ENCODE measurements at places on chromosomes 11 and 22.
A peak's percentile ranks its signal among the peaks of the same experiment; 100 is the strongest.

DNA sequence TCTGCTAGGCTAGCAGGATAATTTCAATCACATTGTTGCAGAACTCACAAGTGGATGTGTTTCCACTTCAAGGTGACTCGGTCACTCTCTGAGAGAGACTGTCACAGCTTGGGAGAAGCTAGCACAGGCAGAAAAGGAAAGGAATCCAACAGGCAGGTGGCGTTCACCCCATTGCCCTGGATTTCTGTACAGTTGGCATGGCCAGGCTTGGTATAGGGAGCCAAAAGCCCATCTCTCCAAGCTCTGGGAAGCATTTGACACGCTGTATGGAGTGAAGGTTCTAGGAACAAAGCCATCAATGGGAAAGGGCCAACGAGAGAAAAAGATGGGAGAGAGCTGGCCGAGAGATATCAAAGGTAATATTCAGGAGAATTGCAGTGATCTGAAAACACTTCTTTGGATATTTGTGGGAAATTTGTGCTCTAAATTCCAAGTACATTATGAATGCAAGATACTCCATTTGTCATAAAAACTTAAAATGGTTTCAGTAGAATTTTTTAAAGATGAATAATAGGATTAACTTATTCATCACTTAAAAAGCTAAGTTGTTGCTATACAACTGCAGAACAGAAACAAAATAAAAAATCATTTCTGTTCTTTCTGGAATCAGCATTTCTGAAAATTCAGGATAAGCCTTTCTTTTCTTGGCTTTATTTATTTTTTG lies 223.5 kb upstream of the NTM start:
- DNase-seq = peak; percentile 35

DNA sequence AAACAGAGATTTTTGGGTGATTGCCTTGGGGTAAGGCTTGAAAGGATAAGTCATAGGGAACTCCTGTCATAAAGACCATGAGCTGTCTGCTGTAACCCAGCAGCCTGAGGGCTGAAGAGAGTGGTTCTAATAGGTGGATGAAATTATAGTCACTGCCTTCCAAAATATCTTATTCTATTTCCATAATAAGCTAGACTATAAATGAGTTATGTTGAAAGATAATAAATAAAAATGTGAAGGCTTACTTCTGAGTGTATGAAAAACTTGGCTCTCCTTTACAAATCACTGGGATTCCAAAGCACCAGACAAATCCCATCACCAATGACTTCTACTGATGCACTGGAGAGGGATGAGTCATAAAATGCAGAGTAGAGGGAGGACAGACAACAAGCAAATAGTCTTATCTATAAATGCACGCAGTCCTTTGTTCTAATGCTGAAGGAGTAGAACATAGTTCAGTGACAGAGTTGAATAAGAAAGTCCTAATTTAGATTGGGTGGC lies 775.0 kb upstream of the LRRC4C start:
- DNase-seq = peak; percentile 27

DNA sequence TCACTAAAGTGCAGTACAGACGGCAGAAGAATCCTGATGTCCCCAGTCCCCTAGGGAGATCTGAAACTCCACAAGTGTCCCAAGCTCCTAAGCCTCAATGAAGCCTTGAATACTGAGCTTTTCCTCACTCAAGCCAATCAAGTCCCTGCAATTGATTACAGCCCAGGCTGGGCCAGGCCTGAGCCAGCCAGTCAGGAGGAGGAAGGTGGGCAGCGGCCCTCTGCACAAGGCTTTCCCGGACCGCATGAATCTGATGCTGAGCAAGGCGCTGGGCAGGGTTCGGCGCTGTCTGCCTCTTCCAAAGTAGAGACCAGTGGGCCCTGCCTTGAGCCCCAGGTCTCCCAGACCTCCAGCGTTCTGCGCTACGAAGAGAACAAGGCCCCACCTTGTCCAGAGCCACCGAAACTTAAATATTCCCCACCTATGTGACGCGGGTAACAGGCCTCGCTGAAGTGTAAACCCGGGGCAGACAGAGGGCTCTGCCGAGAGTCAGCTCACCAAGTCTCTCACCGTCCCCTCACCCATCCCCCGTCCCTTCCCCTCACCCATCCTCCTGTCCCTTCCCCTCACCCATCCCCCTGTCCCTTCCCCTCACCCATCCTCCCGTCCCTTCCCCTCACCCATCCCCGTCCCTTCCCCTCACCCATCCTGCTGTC lies 63.2 kb downstream of the SCUBE1 start:
- no peak for DNase-seq

GRCh38 chr11:10969387-10969786 lies 111.5 kb upstream of the ZBED5 start:
- no peak for DNase-seq

GRCh38 chr11:96424693-96425092 lies 34.9 kb downstream of the JRKL start:
- peak; percentile 70 for DNase-seq

DNA sequence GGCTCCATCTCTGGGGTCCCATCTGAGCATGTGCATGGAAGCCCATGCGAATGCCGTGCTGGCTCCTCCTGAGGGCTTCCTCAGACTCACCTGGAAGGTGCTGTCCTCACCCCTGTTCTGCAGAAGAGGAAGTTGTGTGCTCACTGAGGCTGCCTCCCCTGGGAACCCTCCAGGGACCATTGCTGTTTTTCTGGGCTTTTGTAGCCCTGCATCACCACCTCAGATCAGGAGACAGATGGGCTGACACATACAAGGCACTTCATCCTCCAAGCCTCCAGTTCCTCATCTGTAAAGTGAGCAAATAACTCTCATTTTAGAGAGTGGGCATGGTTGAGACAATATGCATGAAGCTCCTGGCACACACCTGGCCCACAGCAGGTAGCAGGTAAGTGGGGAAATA lies 12.1 kb upstream of the LRRC32 start:
- no peak for DNase-seq

DNA sequence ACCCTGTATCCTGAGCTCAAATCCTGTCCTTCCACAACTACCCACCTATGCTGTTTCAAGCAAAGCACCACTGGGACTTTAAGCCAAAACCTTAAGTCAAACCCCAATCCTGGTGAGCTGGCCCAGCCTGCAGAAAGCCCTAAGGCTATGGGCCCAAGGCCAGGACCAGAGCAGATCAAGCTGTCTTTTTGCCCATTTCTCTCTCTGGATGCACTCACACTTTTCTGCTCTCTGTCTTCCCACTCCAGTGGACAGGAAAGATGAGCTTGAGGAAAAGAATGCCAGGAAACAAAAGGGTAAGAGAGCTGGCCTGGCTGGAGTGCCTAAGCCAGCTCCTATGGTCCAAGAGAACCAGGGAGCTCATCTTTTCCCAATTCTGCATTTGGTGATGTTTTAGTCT lies 284.3 kb upstream of the ISX start:
- DNase-seq = peak; percentile 12

DNA sequence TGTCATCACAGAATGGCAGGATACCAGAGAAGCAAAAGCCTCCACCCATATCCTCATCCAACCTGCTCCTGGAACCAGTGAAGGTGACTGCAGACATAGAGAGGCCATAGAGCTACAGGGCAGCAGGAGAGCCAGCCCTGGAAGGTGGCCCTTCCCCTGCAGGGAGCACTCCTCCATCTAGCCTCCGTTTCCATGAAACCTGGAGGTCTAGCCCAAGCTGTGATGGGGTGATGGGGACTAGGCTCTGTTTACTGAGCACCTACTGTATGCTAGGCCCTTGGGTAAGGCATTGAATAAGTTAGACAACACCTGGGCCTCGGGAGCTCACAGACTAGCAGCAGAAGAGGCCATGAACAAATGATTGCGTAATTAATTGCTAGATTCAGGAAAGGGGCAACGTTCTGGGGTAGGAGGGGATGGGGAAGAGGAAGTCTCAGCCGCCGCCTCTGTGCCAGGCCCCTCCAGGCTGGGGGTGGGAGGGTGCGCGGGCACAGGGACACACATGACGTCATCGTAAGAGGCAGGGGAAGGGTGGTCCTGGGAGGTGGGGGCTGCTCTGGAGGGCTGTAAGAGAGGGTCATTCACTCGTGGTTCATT lies 784 bp upstream of the SYNGR1 start:
- DNase-seq = no peak

GRCh38 chr11:118006153-118006534 lies 19.9 kb downstream of the IL10RA start:
- DNase-seq = no peak

- no peak for DNase-seq
These were observed 322.4 kb downstream of the CNTN5 start for GRCh38 chr11:99343117-99343516.

DNA sequence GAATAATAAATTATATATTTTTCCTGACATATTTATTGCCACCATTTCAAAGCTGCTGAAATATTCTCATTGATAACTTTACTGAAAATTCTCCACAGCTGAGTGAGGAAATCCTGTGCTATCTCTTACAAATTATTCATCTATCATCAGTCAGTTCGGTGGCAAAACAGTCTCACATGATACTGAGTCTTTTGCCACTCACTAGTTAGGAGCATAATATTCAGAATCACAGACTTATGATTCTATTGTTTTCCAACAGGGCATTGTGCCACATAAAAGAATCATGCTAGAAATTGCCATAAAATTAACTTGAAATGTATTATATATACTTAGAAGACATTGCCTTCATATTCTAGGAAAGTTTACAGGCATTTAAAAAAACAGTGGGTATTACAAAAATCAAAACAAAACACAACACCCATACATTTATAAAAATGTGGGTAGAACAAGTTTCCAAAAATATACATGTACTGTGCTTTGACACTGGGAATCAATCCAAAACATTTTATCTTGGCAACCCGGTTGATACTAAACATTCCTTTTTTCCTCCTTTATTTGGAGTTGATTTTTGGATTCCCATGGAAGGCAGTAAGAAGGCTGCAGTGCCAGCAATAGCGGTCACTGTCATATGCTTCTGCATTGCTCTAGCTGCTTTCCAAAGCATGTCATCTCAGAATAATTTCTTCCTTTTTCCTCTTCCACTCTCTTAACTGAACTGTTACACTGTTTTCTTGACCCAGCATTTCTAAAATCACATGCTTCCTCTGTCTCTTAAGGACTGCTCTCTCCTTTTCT lies 42.5 kb downstream of the ATG16L2 start:
- DNase-seq = peak; percentile 20

DNA sequence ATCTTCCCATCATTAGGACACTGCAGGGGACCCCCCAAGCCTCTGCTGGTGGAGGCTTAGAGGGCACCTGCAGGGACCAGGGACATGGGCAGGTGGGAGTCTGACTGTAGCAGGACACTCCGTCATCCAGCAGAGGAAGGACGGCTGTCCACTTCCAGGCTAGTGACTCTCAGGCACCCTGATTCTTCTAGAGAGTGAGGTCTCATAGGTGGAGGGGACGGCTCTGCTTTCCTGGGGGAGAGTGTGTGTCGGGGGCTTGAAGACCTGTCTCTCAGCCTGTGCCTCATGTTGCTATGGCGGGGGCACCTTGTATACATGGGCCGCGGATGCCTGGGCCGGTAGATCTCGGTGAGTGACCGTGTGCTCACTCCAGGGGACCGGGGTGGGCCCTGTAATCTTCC lies 1116.6 kb downstream of the BRD1 start:
- no peak for DNase-seq

- DNase-seq = peak; percentile 56
These were observed 75.6 kb upstream of the TEAD1 start for GRCh38 chr11:12598330-12599256.

GRCh38 chr22:28711820-28712777 lies 29.5 kb downstream of the CHEK2 start:
- DNase-seq = peak; percentile 97

GRCh38 chr11:68678031-68678441 lies 6.3 kb upstream of the GAL start:
- DNase-seq = no peak

- DNase-seq = no peak
These were observed 304.0 kb upstream of the ANO3 start for GRCh38 chr11:26027887-26028286.

- DNase-seq = no peak
These were observed 20.3 kb downstream of the ZC3H12C start for GRCh38 chr11:110113505-110113904.

DNA sequence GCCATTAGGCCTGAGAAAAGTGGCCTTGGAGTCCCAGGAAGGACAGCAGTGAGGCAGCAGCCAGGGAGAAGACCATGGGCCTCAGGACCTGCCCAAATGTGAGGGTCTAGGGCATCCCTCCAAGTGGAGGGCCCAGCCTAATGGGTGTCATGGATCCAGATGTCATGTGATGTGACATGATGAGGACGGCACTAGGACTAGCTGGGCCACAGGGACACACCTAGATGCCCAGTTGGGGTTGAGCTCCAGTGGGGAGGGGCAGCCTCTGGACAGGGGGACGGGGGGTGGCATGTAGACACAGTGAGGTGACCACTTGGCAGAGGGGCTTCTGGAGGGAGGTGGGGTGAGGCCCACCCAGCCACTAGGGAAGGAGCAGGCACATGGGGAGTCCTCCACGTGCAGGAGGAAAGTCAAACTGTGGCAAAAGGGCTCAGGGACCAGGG lies 5.4 kb downstream of the SCARF2 start:
- DNase-seq = no peak

GRCh38 chr11:18264677-18265555 lies 1.1 kb upstream of the SAA1 start:
- DNase-seq = no peak

DNA sequence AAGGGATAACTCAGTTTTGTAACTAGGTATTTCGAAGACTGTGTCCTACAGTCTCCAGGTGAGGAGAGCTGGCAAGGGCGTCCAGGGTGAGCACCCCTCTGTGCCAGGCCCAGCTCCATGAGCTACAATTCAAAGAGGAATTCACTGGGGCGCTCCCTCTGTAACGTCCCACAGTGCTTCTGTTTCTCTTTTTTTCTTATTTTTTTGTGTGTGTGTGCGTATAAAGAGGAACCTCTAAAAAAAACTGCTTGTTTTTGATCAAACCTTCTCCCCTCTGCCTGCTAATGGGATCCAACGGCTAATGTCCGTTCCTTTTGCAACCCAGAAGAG lies 17.1 kb downstream of the ASCC2 start:
- DNase-seq = no peak

- no peak for DNase-seq
These were observed 38.6 kb upstream of the LRRC32 start for GRCh38 chr11:76708972-76709660.

DNA sequence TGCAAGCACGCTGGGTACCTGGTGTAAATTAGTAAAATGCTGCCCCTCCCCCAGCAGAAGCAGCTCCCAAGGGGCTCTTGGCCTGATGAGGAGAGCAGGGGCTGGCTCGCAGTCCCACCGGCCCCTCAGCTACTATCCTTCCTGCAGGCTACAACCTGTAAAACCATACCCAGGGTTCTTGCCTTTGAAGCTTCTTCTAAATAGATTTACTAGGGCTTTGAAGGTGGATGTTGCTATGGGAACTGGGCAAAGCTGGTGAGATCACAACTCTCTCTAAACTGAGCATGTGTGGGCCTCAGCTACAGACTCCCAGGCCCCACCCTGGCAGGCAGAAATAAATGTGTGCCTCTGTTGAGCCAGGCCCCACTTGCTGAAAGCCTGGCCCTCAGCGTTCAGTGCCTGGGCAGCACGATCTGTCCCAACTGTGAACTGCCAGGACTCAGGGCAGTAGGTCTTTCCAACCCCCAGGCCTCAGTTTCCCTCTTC lies 18.5 kb downstream of the CD5 start:
- peak; percentile 15 for DNase-seq

GRCh38 chr22:19168088-19168890 lies 10.2 kb downstream of the SLC25A1 start:
- no peak for DNase-seq

GRCh38 chr11:8090756-8091155 lies 9.7 kb downstream of the TUB start:
- peak; percentile 28 for DNase-seq

Measured in AG10803 (cell line).